ENCODE measurements at places on chromosomes 4 and X. TPM values are rescaled to one million over a fixed set of nuclear protein-coding genes. Genes with fewer than 3 reads are reported as not detected.

Gene RNF128
- total RNA-seq = 0.98 TPM

Gene CLDN2
- total RNA-seq = not detected

Gene SUPT20HL2
- total RNA-seq = not detected

Gene SOD3
- total RNA-seq = under 0.01 TPM

Gene USP51
- 3.7 TPM for total RNA-seq
